Neuronal stem cell (in vitro differentiated cells): ENCODE measurements at places on chromosomes 7 and 10.

DNA sequence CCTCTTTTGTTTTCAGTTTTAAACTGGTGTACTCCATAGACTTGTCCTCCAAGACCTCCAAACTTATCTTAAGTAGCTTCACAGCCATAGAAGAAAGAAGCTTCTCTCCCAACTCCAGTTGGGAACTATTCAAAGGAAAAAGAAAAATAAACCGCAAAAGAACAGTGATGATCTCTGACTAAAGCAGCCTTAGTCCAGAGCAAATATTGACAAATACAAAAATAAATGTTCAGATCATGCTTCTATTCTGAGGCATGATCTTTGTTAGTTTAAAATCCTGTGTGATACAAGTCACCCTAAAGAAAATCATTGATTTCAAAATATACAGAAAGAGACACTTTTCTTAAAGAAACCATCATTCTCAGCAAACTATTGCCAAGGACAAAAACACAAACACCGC, 373.0 kb upstream of the SMIM30 start:
- DNase-seq: no peak

DNA sequence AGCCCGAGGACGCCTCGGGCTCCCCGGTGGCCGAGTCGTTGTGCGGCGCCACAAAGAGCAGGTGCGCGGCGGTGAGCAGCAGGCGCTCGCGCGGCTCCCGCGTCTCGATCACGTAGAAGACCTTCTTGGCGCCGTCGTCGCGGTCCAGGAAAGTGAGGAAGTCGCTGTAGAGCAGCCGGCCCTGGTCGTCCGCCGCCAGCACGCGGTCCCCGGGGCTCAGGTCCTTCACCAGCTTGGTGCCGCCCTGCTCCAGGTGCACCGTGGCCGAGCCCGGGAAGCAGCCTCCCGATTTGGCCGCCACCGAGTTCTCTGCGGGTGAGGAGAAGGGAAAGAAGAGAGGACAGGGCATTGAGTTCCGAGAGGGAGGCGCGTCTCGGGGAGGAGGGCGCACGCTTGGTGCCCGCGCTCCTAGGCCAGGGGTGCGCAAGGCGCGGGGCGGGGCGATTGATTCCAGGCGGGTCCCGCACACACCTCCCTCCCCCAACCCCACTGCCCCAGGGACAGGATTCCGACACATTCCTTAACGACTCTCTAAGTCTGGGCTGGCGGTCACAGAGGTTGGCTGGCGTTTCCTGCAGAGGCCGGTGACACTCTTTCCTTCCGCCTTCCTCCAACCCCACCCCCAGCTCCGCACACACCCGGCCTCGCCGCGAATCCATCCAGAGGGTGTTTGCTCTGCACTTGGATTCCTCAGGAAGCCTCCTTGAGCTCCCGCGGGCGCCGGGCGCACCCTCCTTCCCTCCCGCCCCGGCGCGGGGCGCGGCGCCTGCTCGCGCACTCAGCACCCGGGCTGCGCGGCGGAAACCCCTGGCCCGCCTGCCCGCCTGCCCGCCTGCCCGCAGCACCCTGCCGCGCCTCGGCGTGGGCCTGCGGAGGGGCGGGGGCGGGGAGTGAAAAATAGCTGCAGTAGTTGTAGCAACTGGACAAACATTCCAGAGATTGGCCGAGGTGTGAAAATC, 8.6 kb downstream of the SHH start:
- DNase-seq: no peak

- no peak for DNase-seq
Observed at GRCh38 chr10:60589376-60589775, 188.9 kb upstream of the CDK1 start.

DNA sequence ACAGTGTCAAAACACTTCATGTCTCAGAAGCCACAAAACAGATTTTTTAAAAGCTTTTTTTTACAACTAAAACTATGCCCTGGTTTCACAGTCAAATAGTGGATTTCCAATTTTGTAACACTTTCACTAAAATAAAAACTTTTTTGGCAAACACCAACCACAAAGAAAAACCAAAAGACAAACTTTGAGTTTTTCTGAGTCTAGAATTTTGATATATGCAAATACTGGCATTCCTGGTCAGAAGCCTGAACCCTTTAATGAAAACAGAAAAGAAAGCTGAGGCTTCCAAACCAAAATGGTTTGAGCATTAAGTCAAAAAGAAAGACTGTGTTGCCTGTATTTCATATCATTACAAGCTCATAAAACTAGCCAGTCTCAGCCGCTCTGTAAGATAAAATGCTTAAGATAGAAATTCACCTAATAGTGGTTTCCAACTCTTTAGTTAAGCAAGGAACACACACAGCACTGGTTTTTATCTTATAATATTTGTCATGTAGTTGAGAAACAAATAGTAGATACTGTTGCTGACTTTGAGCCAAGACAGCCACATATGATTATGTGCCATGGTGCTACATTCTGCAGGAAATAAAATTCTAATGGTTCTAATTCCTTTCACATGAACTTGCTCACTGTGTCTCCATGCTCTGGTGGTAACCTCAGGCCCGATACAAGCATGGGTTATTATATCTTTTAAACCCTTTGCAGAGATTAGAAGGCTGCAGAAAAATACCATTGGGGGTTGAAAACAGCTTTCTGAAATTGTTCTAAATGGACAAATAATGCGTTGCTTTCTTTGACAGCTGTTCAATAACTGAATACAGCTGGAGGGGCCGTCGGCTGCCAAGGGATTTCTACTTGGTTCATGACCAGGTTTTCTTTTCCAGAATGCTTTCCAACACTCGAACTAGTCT, 49.4 kb downstream of the FAM171A1 start:
- DNase-seq: no peak

- no peak for DNase-seq
Observed at GRCh38 chr10:30883751-30884150, 147.9 kb downstream of the ZNF438 start.

DNA sequence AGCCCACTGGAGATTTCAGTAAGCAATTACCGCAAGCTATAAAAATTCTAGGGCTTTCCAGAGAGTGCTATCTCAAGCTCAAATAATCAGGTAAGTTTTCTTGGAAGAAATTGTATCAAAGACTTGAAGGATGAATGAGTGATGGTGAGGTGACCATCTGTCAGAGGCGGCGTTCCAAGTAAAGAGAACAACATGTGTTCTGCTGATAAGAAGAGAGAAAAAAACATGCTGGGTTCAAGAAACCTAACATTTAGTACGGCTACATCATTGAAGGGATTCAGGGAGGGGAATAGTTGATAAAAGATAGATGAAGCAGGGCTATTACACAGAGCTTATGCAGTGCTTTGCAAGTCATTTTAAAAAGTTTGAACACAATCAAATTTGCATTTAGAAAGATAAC, 100.7 kb downstream of the GNAI1 start:
- no peak for DNase-seq

DNA sequence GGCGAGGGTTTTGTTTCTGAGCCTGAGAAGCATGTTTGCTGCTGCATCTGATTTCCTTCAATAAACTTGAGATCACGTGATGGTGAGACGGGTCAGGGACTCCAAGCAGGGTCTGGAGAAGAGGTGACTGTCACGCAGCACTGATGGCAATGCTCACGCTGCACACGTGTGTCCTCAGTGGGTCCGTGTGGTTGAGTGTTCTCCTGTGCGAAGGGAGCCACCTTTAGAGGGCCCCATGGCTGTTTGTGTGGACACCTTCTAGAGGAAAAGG, 100.4 kb downstream of the WDR37 start:
- DNase-seq: no peak

DNA sequence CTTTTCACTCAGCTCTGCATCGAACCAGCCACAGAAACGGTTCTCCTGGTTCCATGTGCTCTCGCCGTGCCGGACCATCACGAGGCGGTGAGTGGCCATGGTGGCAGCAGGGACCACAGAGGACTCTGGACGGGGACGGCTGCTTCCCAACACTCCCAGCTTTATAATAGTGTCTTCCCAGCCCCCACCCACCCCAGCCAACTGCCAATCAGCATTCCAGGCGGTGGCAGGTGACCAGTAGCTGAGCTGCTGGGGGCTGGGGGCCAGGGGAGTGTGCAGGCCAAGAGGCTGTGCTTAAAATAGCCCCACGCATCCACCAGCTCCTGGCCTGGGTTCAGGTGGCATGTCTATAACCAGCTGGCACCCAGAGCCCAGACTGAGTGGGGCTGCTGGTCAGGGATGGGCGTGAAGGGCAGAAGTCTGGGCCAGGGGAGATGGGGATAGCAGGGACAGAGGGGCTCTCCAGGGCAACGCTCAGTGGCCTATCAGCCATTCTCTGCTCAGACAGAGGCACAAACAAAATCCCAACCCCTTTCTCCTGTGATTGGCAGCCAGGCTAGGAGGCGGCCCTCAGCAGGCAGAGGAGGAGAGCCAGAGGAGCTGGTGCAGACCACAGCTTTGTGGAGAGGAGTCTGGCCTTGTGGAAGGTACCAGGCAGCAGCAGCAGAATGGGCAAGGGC, at the start of gene PGAM2:
TSS of gene PGAM2 (minus strand) at position 137 of the 680 bp plus-strand sequence. CDS start at position 99, 38 bp downstream.
- DNase-seq: peak; percentile 69

GRCh38 chr10:98106531-98106930, 27.9 kb upstream of the R3HCC1L start:
- DNase-seq: no peak

- DNase-seq: peak; percentile 63
Observed at GRCh38 chr7:94394437-94395140, at the start of gene COL1A2. TSS of gene COL1A2 (plus strand) at chr7:94394895. CDS start at chr7:94395032, 137 bp downstream.

DNA sequence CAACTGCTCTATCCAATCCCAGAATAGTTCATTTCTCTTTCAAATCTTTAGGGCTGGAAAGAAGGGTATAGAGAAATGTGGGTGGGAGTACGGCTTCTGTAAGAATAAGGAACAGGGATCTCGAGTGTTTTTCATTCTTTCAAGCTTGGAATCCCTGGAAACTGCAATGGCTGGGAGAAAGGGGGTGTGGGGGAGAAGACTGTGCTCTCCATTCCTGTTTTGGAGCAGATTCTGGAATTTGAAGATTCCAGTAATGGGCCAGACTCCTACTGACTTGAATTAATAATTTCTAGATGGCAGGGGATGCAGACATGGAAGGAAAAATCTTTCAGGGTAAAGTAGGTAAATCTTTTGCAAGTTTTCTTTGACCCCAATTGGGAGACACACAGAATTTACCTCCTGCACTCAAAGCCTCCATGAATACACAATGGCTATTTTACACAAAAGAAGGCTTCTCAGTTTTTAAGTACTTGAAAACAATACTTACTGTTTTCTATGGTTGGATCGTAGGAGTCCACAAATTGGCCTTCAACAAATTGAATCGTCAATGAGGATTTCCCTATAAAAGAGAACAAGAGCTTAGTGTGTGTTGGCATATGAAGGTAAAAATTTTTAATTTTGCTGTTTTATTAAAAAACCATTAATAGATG, 29.1 kb downstream of the RHEB start:
- DNase-seq: no peak

GRCh38 chr10:92747600-92747999, 57.8 kb downstream of the HHEX start:
- no peak for DNase-seq

- DNase-seq: no peak
Observed at GRCh38 chr10:2026936-2027335, 289.6 kb upstream of the ADARB2 start.

DNA sequence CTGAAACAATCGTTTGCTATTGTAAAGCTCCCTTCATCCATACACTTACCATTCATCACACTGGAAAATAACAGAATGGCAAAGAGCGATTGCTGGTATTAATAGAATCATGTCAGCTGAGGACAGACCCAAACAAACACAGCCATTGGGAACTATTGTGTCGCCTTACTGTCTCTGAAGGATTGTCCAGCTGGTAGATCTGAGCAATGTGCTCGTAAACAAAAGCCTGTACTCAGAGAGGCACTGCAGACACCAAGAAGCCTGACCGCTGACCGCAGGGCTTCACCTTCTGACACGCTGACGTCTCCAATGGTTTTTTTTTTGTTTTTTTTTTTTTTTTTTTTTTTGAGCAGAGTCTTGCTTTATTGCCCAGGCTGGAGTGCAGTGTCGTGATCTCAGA, 151.0 kb upstream of the FRMD4A start:
- DNase-seq: no peak

- no peak for DNase-seq
Observed at GRCh38 chr7:110877016-110877415, 213.9 kb upstream of the LRRN3 start.

- DNase-seq: no peak
Observed at GRCh38 chr7:150400008-150400787, 21.1 kb downstream of the ZNF775 start.
